ENCODE measurements at places on chromosomes 3 and 15.

DNA sequence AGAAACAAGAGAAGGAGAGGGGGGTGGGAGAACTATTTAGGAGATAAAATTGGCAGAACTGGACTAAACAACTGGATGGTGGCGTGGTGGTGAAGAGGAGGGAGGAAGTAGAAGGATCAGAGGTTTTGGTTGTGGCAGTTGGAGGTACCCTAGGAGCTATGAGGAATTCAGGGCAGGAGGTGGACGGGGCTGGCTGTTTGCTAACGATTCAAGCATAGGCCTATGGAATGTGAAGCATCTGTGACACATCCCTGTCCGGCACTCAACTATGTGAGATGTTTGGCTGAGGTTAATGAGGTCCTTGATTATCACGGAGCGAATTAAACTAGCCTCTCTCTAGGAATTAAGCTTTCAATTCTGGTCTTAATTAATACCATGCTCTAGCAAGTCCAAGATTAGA is 13.5 kb downstream of the TARS3 start:
- no peak for DNase-seq

DNA sequence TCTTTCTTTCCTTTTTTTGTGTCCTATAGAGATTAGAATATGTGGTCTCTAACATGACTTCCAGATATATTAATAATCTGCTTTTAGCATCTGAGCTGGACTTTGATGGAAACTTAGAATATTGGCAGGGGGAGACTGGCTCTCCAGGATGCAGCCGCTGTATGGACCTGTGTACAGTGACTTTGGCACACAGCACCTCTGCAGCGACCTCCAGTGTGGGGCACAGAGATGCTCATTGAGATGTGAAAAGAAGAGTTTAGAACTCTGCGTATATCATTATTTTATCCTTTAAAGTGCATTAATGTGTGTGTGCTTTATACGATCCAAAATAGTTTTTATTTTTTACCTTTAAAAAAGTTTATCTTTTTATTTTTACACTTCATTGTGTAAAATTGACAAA is 18.3 kb downstream of the CFAP161 start:
- DNase-seq = no peak

GRCh38 chr15:40891810-40892446 is 2.3 kb upstream of the VPS18 start:
- no peak for DNase-seq

GRCh38 chr3:10845839-10846656 is 30.0 kb downstream of the SLC6A11 start:
- no peak for DNase-seq

DNA sequence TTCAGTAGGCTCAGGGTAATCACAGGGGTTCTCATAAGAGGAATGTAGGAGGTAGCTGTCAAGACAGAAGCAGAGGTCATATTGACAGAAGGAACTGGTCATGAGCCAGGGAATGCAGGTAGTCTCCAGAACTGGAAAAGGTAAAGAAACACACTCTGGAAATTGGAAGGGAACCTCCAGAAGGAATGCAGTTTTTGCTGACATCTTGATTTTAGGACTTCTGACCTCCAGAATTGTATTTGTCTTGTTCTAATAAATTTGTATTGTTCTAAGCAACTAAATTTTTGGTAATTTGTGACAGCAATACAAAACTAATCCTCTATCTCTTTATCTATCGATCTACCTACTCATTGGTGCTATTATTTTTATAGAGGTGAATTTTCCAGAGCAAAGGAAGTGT is 49.2 kb downstream of the OTOL1 start:
- no peak for DNase-seq

DNA sequence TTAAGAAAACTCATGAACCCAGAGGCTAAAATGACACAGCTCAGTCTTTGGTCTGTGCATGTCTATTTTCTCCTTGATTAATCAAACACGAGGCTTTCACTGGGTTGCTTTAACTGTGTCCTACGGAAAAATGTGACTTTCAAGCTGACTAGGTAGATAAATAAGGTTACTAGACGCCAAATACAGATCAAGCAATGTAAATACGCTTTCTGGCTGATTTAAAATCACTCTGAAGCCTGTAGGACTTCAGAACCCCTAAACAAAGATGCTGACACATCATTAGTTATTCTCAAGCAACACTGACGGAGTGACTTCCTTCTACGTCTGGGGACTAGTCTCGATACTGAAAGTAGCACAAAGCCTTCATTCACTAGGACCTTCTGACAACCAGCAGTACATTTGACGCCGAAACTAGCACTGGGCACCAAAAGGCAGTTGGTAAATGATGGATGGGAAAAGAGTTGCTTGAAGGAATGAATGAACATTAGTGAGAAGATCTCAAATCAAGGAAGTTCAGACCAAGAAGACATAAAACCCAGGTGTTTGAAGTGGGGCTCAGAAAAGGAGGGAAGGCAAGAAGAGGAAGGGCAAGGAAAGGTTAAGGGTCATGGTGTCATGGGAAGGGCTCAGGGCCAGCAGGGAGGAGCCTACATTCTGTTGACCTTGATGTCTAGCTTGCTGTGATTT is 67.1 kb upstream of the CDV3 start:
- no peak for DNase-seq

DNA sequence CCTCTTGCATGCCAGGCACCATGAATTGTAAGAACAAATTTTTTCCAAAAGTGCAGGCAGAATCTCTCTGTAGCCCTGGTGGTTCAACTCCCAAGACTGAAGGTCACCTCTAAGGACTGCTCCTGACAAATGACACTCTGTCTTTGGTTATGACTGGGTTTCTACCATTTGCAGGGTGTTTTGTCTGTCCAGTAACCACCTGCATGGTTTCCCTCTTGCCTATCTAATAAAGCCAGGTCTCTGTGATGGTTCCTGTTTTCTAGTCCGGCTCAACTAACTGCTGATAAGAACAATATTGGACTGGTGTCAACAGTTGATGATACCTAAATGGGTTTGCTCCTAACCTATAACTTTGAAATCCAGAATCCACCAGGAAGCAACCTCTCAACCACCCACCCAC is 43.7 kb downstream of the ATP8B4 start:
- no peak for DNase-seq

GRCh38 chr3:100206687-100207086 is 54.1 kb upstream of the TBC1D23 start:
- no peak for DNase-seq

GRCh38 chr3:151008699-151009098 is 36.2 kb upstream of the CLRN1 start:
- peak; percentile 50 for DNase-seq

DNA sequence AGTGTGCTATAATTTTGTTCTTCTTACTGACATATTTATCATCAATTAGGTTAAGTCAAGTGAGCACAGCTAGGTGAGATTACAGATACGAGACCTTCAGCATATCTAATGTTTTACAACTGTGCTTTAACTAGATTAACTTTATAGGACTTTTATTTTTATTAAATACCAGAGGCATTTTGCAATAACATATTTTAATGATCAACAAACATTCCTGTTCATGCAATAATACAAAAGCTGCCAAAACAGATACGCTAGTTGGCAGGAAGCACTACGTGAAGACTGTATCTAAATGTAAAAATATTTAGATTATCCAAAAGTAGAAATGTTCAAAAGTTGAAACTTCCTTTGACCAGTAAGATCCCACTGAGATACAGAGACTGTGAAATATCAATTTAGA is 139.1 kb downstream of the CBLB start:
- no peak for DNase-seq

DNA sequence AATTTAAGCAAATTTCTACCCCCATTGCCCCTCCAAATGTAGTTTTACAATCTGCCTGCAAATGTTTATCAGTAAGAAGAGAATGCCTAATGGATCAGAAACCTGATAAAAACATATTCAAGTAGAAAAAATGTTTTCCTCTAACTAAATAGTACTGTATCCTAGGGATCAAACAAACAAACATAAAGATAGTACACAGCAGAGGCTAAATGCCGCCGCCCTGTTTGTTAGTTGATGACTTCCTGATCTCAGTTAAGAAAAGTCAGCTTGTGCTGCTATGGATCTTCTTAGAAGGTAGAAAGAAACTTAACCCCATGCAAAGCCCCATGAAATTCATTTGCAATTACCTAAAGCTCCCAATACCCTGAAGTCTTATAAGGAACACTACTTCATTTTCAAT is 387.3 kb upstream of the THBS1 start:
- no peak for DNase-seq

GRCh38 chr3:188077160-188077799 is 76.7 kb upstream of the LPP start:
- peak; percentile 14 for DNase-seq
